ENCODE measurements at places on chromosomes 1 and 21.

DNA sequence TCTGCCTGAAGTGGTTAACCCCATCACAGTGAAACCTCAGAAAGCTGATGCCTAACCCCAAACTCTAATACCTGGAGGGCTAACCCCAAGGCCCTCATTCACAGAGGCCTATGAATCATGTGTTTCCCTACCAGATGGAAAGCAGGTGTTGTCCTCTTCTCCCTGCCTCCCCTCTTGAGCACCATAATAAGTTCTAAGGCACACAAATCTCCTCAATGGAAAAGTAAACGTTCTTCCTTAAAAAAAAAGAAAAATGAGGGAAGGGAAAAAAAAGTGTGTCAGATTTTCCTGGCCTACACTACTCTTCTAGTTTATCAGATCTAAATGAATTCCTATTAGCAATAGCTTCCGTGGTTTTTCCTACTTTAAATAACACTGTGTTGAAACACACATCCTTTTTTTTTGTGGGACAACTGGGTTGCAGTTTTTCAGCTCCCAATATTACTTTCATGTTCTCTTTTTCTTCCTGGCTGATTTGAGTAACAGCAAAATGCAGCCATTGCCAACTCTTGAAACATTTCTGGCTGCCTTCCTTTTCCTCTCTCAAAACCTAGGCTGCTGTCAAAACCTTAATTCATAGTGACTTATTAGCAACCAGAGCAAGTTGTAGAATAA, 43.2 kb downstream of the SLC44A3 start:
- no peak for DNase-seq

DNA sequence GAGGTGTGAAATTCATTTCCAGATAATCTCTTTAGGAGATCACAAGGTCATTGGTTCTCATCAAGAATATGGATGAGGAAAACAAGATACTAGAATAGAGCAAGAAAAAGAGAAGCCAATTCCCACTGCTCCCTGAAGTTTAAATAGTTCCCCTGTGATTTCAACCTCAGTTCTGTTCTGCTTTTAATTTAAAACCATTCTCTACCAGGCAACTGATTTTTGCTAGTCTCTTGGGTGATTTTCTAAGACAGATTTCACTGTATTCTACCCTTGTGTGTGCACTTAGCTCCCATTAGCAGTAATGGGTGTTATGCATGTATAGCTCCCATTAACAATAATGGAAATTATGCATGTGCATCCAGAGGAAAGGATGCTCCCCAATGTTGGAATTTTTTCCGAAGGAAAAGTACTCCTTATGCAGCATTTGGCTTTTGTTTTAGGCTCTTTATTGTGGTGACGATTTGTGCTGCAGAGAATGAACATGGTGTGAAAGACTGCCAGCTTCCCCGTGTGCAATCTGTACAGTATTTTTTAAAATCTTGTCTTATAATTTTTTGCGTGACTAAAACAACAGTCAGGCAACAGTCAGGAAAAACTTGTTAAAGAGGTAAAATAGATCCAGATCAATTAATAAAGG, 144.0 kb upstream of the ZRANB2 start:
- DNase-seq, result no peak

DNA sequence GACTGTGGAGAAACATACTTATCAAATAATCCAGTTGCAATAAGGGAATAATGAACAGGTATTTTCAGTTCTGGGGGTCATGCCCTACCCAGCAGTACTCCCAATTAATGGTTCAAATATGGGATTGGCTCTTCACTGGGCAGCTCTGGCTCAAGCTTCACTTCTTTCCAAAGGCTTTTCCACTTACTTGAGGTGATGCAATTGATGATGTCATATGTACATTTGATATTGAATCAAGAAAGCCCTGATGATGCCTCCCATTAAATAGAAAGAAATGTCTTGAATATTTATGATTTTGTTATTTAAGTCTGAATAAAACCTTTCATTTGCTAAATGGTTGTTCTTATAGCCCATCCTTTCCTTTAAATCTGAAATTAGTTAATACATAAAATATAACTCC, 789.9 kb downstream of the USP25 start:
- DNase-seq, result no peak

DNA sequence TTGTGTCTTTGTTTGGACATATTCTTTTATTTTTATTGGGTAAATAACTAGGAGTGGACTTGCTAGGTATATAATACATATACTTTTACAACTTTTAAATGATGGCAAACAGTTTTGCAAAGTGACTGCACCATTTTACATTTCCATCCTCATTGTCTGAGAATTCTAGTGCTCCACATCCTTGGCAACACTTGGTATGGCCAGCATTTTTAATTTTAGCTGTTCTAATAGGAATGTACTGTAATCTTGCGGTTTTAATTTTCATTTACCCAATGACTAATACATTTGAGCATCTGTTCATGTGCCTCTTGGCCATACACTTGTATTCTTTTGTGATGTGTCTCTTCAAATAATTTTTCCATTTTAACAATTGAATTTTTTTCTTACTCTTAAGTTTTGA, 37.0 kb upstream of the ATP6V1G3 start:
- DNase-seq, result no peak

- DNase-seq, result no peak
Measured at GRCh38 chr1:69852151-69852550, 284.4 kb downstream of the LRRC7 start.

DNA sequence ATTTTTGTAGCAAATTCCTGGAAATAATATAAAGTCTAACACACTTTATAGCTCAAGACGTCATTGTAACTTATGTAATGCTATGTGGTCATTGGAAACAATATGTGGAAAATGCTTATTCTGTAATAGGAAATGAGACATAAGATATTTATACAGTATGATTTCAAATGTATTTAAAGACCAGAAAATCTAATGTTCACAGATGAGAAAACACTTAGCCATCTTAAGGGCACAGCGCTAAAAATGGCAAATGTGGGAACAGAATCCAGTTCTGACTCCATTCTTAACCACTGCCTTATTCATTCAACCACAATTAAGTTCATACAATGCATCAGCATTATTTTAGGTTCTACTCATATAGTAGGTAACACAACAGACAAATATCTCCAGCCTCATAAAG, 12.5 kb downstream of the CSDE1 start:
- no peak for DNase-seq

GRCh38 chr1:207813946-207814345, 62.1 kb downstream of the CD46 start:
- DNase-seq, result no peak

GRCh38 chr1:89698624-89699023, 65.7 kb downstream of the LRRC8C start:
- DNase-seq, result no peak

DNA sequence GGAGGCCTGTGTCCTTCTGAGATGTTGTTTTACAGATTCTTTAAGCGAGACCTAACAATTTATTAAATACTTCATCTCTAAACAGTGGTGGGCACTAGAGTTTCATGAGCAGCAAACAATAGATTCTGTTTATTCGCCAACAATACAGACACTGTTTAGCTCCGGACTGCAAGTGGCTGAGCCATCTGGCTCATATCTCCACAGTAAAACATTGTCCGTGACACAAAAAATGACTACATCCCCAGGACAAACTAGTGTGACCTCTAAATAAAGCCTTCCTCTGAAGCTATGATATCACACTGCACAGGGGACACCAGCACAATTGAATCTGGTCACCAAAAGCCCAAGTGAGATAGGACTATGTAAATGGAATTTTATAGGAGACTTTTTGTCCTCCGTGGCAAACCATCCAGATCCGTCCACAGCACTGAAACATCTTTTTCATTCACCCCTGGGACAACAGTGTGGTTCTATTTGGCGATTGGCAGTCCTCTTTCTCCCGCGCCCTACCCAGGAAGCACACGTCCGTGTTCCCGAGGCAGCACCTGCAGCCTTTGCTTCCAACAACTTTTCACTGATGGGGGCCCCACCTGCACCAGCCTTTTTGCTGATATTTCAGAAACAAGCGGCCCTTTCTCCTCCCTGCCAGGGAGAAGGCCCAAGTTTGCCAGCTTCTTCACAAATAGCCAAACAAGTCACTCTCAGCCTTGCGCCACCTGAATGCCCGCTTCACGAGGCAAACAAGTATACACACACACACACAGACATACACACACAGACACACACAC, 47.4 kb downstream of the OLIG1 start:
- no peak for DNase-seq

Measured in central memory CD8-positive, alpha-beta T cell (primary cell).